Activated T-helper 1 cell treated with anti-CD3 and anti-CD28 coated beads, Interleukin-2, amount 50 U/mL, for 16 hours (primary cell): ENCODE measurements at places on chromosomes 11 and 22.

- DNase-seq, result no peak
These were observed 7.1 kb downstream of the INPPL1 start for GRCh38 chr11:72231396-72232259.

DNA sequence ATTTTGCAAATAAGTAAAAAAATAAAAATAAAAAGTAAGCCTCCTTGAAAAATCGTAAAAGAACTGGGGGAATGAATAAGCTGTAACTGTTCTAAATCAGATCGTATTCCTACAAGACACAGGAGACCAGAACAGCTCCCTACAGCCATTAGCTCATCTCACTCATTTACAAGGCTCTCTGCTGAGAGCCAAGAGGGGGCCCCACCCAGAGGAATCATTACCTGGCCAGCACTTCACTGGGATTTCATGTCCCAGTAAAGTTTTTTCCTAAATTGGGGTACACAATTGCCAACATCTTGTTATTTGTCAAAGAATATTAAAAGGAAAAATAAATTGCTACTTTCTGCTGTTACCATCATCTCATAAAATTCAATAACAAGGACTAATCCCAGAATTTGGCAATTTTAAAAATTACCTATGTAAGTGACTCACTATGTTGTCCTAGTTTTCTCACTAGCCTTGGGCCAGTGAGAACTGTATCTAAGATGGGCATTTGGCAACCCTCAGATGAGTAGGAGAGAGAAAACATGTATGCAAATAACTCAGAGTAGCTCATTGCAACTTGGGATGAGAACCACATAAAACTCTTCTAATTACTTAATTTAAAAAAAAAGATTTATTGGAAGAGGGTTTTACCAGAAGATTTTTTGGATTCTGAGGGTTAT is 18.4 kb upstream of the SMTN start:
- no peak for DNase-seq

DNA sequence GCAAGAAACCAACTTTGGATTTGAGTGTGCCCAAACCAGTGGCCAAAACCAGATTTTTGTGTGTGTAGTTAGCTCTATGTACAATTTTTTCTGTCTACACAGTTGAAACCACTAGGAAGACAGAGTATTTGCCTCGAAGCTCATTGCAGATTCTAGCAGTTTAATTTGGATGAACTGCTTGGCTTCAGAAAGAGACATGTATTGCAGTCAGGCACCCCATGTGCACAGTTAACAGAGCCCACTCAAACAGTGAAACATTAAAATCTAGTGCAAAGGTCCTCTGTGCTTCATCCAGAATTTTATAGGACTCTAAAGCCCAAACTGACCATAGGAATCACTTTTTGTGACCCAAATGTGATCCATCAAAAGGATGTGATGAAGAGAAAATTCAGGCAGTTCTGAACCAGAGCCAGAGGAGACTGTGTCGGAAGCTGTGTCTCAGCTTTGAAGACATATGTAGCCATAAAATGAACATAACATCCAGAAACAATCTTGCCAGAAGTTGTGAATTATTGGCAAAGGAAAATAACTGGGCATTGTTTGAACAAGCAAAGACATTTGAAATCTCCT is 82.7 kb downstream of the PANX1 start:
- no peak for DNase-seq

GRCh38 chr11:27718863-27719545 is 18.7 kb upstream of the BDNF start:
- no peak for DNase-seq

GRCh38 chr22:17434856-17435255 is 65.6 kb downstream of the CECR2 start:
- no peak for DNase-seq
